ENCODE measurements at places on chromosomes 4 and X.

GRCh38 chr4:81915430-81915829, 443.7 kb upstream of the RASGEF1B start:
- no peak for DNase-seq

GRCh38 chr4:148216866-148217814, 225.1 kb downstream of the NR3C2 start:
- peak; percentile 29 for DNase-seq

DNA sequence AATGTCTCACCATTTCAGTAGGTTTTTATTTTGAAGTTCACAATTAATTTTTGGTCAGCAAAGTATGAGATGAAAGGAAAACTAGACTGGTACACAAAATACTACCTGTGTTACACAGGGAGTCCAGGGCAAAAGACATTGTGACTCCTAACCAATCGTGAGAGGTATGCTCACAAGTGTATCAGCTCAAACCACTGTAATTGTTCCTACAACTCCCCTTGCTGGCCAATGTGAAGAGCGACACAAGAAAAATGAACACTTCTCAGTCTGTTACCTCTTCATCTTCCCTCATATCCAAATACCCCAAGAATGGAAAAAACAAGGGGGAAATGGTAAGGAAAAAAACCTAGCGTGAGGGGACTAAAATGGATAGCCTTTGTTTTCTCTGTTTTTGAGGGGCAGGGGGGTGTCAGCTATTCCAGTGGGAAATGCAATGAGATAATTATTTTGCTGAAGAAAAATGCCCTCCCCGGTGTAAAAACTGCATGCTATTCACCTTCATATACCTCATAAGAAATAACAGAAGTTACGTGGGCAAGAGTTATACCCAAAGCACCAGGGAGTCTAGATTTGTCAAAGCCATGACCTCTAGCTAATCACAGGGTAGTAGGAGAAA, 30.6 kb upstream of the NSUN7 start:
- peak; percentile 63 for DNase-seq

DNA sequence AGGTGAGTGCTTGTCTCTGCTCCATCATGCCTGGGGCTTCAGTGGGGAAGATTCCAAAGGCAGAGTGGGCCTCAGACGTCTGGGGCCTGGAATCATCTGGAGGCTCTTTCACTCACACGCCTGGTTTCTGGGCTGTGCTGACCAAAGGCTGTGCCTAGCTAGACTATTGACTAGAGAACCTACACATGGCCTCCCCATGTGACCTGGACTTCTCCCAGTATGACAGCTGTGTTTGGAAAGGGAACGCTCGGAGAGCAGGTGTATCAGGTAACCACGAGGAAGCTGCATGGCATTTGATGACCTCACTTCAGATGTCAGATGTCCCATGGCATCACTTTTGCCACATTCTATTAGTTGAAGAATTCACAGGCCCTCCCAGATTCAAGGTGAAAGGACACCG, 51.0 kb downstream of the ADGRL3 start:
- no peak for DNase-seq

GRCh38 chr4:40316333-40316781, 18.8 kb upstream of the CHRNA9 start:
- DNase-seq, result no peak

DNA sequence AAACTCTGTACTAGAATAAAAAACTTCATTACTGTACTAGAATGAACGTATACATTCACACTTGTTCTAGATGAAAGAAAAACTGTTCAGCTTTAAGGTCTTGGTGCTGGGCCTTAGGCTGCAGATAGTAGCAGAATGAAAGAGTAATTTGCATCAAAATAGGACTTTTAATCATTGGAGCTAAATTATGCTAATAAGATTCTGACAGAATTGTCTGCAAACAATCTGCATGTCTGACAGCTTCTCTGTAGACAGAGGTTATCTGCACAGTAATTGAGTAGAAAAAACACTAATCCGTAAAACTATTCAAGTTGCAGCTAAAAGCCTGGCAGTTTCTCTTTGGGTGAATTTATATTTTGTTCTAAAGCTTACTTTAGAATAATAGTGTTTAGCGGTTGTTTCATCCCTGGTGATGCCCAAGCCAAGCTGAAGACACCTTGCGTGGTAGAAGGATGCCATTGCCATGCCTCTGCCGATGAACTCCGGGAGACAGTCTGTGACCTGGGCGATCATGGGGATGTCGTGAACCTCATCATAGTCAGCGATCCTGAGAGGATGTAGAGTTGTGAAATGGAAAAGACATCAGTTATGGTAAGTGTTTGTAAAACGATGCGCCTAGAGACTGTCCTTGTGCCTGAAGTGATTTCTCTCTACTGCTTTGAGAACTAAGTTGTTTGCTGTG, 25.3 kb downstream of the LRP2BP start:
- DNase-seq, result no peak

- DNase-seq, result no peak
Observed at GRCh38 chr4:169080981-169081380, 70.9 kb upstream of the CBR4 start.

DNA sequence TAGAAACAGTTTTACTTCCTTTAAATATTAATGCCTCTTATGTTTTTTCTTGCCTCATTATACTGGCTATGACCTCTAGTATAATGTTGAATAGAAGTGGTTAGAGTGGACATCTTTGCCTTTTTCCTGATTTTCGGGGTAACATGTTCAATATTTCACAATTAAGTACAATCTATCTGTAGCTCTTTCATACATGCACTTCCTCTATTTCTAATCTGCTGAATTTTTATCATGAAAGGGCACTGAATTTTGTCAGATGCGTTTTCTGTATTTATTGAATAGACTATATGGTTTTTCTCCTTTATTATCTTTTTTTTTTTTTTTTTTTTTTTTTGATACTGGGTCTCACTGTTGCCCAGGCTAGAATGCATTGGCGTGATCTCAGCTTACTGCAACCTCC, 29.0 kb downstream of the MECP2 start:
- no peak for DNase-seq

GRCh38 chr4:94354474-94354896, 11.8 kb upstream of the HPGDS start:
- DNase-seq, result no peak

DNA sequence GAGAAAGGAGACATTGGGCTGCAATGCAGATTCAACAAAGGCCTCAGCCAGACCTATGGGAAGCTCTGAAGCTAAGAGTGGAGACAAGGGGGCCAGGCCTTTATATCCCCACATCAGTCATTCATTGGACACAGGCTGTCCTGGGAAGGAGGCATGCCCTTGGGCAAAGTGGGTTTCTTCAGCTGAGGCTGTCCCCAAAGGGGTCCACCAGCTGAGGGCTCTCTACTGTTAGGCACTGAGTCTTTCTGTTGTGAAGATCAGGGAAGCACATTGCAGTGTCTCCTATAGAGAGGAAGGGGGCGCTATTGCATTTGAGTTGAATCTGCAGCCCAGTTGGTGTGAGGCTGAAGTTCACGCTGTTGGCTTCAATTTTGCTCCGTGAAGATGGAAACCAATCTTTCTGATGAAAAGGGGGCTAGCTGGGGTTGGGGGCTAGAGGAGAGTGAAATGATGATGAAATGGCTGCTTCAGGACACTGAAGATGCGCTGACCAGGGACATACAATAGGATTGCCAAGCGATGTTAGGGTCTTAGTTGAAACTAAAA, 48.0 kb downstream of the SLC25A5 start:
- peak; percentile 77 for DNase-seq

GRCh38 chr4:25860586-25861279, 2.1 kb downstream of the SEL1L3 start:
- DNase-seq, result no peak

DNA sequence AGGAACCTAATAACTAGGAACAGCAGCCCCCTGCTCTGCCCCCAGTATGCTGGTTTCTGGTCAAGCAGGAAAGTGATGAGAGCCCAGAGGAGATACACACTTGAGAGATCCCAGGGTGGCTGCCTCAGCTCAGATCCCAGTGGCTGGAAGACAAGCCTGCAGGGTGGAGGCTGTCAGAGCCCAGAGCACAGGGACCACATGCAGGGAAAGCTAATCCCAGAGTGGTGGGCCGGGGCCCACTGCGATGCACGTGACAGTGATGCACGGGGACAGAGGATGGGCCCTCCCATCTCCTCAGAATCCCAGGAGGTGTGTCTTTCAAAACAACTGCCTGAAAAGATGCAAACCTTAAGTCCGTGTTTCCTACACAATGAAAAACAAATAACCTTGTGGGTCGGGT, 29.1 kb upstream of the CRMP1 start:
- no peak for DNase-seq

DNA sequence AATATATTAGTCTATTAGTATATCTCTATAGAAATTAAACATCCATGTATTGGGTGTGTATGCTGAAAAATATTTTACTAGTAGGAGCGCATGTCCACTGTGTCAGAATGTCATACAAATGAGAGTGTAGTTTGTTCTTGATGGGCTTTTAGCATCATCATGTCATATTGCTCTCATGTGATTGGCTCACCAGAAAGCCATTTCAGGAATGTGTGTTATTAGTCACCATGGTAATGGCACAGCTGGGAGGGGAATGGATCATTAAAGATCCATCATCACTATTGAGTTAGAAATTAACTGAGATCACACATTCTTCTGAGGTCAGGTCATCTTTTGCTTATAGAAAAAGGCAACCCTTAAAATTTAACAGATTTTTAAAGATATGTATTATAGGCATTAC, 77.3 kb downstream of the PHEX start:
- no peak for DNase-seq

DNA sequence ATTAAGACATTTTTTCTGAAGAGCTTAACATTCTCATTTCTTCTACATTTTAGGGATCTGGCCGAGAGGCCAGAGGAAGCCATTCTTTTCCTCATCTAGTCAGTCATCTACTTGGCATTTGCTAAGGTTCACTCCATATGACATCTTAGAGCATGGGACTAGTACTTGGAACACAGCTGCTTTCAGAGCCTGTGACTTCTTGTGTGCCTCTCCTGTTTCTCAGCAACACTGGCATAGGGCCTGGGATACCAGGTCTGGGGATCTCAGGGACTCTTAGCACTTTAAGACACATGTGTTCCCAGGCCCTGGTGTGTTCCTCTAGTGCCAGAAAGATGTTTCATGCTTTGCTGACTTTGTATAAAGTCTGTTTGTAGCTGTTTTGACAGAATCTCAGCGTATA, 7.3 kb downstream of the PLP1 start:
- DNase-seq, result no peak

DNA sequence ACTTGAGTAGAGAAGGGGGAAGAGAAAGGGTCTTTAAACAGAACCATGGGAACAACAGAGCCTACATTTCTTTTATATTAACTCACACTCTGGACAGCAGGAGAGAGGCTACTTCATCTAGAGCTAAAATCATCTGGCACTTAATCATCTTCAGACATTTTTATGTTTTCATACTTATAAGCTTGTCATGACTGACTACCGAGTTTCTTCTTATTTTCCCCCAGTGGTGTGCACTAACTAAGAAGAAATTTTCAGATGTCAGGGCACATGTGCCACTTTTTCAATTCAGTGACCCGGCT, 11.8 kb upstream of the RTL5 start:
- DNase-seq, result no peak

- no peak for DNase-seq
Observed at GRCh38 chrX:8867406-8867805, 66.2 kb upstream of the FAM9A start.
